ENCODE measurements at places on chromosomes 12 and 14. TPM values are rescaled to one million over a fixed set of nuclear protein-coding genes. Genes with fewer than 3 reads are reported as not detected.

C1S gene
- polyA plus RNA-seq = 66.4 TPM

GRCh38 chr14:100203146-100203545 lies 35.8 kb upstream of the YY1 start:
- DNase-seq = no peak

ACTR6 gene
- polyA plus RNA-seq = 18.1 TPM

DNA sequence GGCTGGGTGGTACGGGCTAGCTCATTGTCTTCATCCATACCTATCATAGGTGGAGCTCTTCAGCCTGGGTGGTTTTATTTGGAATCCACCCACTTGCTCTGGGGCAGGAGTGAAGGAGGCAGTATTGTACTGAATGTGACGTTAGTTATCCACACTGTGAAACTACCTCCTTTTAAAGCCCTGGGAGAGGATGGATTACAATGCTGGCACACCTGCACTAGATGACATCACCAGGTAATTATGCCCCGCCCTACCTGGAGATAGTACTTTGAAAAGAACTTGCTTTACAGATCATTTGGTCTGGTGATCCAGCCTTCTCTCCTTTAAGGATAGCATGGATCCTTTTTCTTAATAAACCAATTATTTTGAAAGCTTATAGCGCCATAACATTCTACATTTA lies 78.0 kb downstream of the B4GALNT3 start:
- no peak for DNase-seq

DNA sequence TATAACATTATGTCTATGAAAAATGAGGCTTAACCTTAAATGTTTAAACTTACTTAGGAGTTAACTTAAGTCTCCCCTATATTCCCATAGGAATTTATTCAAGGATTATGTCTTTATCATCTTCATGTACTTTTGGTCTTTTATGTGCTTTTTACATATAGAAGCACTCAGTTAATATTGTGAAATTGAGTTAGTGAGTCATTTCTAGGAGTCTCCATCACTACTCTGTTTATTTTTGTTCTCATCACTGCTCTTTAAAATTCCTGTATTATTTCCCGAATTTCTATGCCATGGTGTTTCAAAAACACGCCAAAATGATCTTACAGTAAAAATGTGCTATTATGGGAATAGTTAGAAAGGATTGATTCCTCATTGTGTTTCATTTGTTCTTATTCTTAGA lies 31.6 kb downstream of the TBC1D15 start:
- DNase-seq = no peak

LRP6 gene
- 32.0 TPM for polyA plus RNA-seq

All from forelimb muscle (tissue), 1 donor.